ENCODE measurements at places on chromosomes 3 and 15. TPM values are rescaled to one million over a fixed set of nuclear protein-coding genes. Genes with fewer than 3 reads are reported as not detected.

Gene RBP2
- not detected for total RNA-seq

Gene CD200R1
- 1.5 TPM for total RNA-seq

Gene CLEC3B
- total RNA-seq: 0.38 TPM

DNA sequence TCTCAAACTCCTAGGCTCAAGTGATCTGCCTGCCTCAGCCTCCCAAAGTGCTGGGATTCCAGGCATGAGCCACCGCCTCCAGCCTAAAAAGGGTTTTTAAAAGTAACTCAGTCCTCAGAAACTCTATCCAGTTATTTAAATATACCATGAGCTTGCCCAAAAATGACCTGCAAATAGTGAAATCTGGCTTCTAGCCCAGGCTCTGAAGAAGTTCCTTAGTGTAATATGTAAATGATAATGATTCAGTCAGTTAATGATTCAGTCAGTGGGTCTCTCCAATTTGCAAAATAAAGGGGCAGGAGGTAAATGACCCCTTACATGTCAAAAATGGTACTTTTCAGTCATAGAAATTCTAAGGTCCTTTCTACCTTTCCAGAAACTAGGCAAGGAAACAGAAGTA lies 28.8 kb downstream of the LRRC2 start:
- DNase-seq: no peak

DNA sequence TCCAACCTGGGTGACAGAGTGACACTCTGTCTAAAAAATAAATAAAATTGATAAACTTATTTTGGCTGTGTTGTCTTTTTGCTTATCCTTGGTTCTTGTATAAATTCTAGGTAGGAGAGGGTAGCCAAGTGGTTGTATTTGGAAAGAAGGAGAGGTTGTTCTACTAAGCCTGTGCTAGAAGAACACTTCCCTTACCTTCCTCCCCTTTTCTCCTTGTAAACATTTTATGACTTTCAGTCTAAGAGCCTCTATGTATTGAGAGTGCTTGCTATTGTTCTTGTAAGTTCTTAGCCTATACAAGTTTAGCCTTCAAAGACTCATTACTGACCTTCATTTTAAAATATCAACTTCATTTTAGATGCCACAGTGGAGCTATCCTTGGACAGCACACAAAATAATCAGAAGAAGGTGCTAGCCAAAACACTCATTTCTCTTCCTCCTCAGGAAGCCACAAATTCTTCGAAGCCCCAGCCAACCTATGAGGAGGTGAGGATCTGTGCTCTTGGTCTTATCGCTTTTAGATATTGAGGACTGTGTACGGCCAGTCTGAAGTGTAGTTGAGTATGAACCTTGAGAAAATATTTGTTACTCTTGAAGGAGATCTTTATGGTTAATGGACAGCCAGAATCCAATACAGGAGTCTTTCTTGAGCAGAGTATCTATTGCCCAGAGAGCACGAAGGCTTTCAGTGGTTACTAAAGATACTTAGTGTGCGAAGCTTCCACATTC lies 22.1 kb downstream of the SNX1 start:
- DNase-seq: no peak

GRCh38 chr3:64575211-64575844 lies 112.5 kb downstream of the ADAMTS9 start:
- DNase-seq: no peak

DNA sequence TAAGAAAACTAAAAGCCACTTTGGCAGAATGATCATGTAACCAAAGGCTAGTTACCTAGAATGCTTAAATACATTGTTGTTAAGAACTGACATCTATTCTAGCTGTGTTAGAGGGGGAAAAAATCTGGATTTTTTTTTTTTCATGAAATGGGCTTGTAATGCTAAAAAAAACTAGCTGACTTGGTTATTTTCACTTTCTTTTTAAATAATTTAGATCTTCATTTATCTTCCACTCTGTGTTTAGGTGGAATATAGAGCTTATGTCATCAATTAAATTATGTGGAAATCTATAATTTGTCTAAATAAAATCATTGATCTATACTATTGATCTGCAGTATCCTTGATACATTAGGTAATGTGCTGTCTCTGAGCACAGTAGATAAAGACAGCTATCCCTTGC lies 217.4 kb downstream of the TCF12 start:
- no peak for DNase-seq

DNA sequence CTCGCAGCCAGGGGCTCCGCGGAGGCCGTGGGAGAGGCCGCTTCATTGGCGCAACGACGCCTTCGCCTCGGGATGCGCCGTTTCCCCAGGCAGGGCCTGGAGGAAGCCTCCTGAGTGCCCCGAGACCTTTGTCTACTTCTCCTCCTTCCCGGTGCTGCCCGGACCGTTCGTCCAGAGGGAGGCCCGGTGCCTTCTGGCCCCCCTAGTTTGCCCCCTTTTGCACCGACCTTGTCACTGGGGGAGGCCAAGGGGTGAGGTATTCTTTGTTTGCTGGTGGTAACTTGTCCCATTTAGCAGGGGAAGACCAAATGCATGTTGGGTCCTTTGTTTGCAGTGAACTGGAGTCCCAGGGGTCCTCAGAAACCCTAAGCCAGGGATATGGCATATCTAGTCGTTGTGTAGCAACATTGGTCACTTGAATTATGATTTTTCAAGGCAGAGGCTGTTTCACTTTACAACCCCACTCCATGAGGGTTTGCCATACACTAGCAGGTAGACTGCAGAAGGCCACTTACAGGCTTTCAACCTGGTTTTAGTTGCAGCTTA lies 615 bp downstream of the DHX30 start:
- DNase-seq: no peak
